Astrocyte (in vitro differentiated cells and primary cell): ENCODE measurements at places on chromosomes 3 and 15. TPM values are rescaled to one million over a fixed set of nuclear protein-coding genes. Genes with fewer than 3 reads are reported as not detected.

GXYLT2 gene
- total RNA-seq = 62.6 and 92.0 TPM in 2 replicates

CHRNA3 gene
- total RNA-seq = not detected in 2 replicates

ALDH1A2 gene
- 0.98 and 1.7 TPM in 2 replicates for total RNA-seq

PLSCR5 gene
- not detected in 2 replicates for total RNA-seq

CYP1A2 gene
- total RNA-seq = not detected in 2 replicates

GPR149 gene
- total RNA-seq = not detected in 2 replicates

SPINT1 gene
- total RNA-seq = 30.1 and 40.3 TPM in 2 replicates

GATA2 gene
- 0.58 and 1.7 TPM in 2 replicates for total RNA-seq

ZBED2 gene
- total RNA-seq = 0.36 and 1.0 TPM in 2 replicates

SPINK8 gene
- total RNA-seq = not detected in 2 replicates

DUOXA2 gene
- total RNA-seq = not detected in 2 replicates

GPR27 gene
- total RNA-seq = 2.0 and 2.9 TPM in 2 replicates

HPS3 gene
- 10.3 and 10.9 TPM in 2 replicates for total RNA-seq

DAZL gene
- total RNA-seq = not detected in 2 replicates

TIMP4 gene
- total RNA-seq = 2.0 and 2.9 TPM in 2 replicates

AGBL1 gene
- not detected in 2 replicates for total RNA-seq

SPG21 gene
- 60.2 and 61.0 TPM in 2 replicates for total RNA-seq

DISP2 gene
- total RNA-seq = 1.5 and 3.7 TPM in 2 replicates

NMNAT3 gene
- total RNA-seq = 1.3 and 2.5 TPM in 2 replicates

MED12L gene
- total RNA-seq = 5.0 and 8.2 TPM in 2 replicates

CYP8B1 gene
- total RNA-seq = not detected in 2 replicates

ZKSCAN7 gene
- total RNA-seq = 4.8 and 5.7 TPM in 2 replicates

MESP2 gene
- not detected in 2 replicates for total RNA-seq

APBA2 gene
- 12.7 and 15.2 TPM in 2 replicates for total RNA-seq

RARB gene
- total RNA-seq = 0.27 and 0.29 TPM in 2 replicates

GRAMD1C gene
- total RNA-seq = 3.7 TPM in 2 replicates

PRKCI gene
- 59.3 and 65.2 TPM in 2 replicates for total RNA-seq

IL17RD gene
- total RNA-seq = 8.7 and 13.0 TPM in 2 replicates

SLITRK3 gene
- total RNA-seq = 0.07 TPM in 1 of 2 replicates, not detected in the other

ZNF860 gene
- 2.7 and 3.7 TPM in 2 replicates for total RNA-seq

ECE2 gene
- not detected in 2 replicates for total RNA-seq

APH1B gene
- total RNA-seq = 14.7 and 18.2 TPM in 2 replicates

JMJD7 gene
- total RNA-seq = 5.7 and 7.6 TPM in 2 replicates

SLC7A14 gene
- 0.23 TPM in 1 of 2 replicates, not detected in the other for total RNA-seq

FOXP1 gene
- 107 and 124 TPM in 2 replicates for total RNA-seq

CYP19A1 gene
- total RNA-seq = 0.65 and 0.75 TPM in 2 replicates

IMPG2 gene
- 0.26 and 0.30 TPM in 2 replicates for total RNA-seq

EOMES gene
- not detected in 2 replicates for total RNA-seq

SMCO1 gene
- not detected in 2 replicates for total RNA-seq

XIRP1 gene
- total RNA-seq = 1.1 and 1.5 TPM in 2 replicates

DMXL2 gene
- 17.8 and 19.0 TPM in 2 replicates for total RNA-seq

WDR49 gene
- total RNA-seq = 0.43 and 0.84 TPM in 2 replicates

CD276 gene
- total RNA-seq = 220 and 225 TPM in 2 replicates

SYNPR gene
- total RNA-seq = 0.27 TPM in 1 of 2 replicates, not detected in the other

RPL29 gene
- total RNA-seq = 768 and 872 TPM in 2 replicates

MYLK gene
- total RNA-seq = 50.5 and 53.6 TPM in 2 replicates

SPESP1 gene
- not detected in 2 replicates for total RNA-seq

SLC24A5 gene
- total RNA-seq = not detected in 2 replicates

COL7A1 gene
- total RNA-seq = 25.8 and 28.7 TPM in 2 replicates

DNAJC19 gene
- total RNA-seq = 43.2 and 46.7 TPM in 2 replicates

TMOD2 gene
- 7.1 and 8.4 TPM in 2 replicates for total RNA-seq

TMEM45A gene
- total RNA-seq = 35.5 and 49.7 TPM in 2 replicates

GPR156 gene
- total RNA-seq = 0.39 and 0.75 TPM in 2 replicates

RNU5B-1 gene
- 11.7 TPM in 1 of 2 replicates, not detected in the other for total RNA-seq

ARNT2 gene
- 2.7 and 3.5 TPM in 2 replicates for total RNA-seq
